GM23338 (cell line): ENCODE measurements at places on chromosomes 3 and 15. TPM values are rescaled to one million over a fixed set of nuclear protein-coding genes. Genes with fewer than 3 reads are reported as not detected.

GRCh38 chr3:46883054-46883829 is 5.7 kb downstream of the PTH1R start:
- peak; percentile 66 for DNase-seq

DNA sequence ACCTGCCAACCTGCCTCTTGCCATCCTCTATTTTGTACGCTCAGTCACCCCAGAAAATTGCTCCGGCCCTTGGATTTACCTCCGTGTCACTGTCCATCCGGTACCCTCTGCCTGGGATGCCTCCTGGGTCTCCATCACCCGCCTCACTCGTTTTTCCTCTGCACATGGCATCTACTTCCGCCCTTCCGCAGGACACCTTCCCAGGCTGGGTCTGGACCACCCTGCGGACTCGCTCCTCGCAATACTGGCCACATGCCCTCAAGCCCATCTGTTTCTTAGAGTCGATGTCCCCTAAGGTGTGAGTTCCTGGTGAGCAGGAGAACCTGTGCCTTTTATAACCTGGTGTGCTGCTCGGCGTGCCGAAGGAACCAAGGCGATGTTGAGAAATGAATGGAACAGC is 58.5 kb downstream of the APBA2 start:
- DNase-seq, result no peak

The TERC gene
- total RNA-seq, result 206 and 432 TPM in 2 replicates

GRCh38 chr3:101631098-101631796 is 45.7 kb downstream of the ZBTB11 start:
- DNase-seq, result no peak

The NUSAP1 gene
- total RNA-seq, result 126 and 150 TPM in 2 replicates

- DNase-seq, result peak; percentile 8
Observed at GRCh38 chr15:49984436-49984835, 134.6 kb downstream of the ATP8B4 start.

DNA sequence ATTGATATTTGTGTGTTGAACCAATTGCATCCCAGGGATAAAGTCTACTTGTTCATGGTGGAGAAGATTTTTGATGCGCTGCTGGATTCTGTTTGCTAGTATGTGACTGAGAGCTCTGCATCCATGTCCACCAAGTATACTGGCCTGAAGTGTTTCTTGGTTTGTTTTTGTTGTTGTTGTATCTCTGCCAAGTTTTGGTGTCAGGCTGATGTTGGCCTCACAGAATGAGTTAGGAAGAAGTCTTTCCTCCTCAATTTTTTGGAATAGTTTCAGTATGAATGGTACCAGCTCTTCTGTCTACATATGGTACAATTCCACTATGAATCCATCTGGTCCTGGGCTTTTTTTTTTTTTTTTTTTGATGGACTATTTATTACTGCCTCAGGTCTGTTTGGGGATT is 50.9 kb upstream of the OSTN start:
- no peak for DNase-seq

- DNase-seq, result peak; percentile 54
Observed at GRCh38 chr15:57565311-57565710, 26.4 kb upstream of the MYZAP start.

The SLC24A1 gene
- total RNA-seq, result 4.5 and 6.1 TPM in 2 replicates

DNA sequence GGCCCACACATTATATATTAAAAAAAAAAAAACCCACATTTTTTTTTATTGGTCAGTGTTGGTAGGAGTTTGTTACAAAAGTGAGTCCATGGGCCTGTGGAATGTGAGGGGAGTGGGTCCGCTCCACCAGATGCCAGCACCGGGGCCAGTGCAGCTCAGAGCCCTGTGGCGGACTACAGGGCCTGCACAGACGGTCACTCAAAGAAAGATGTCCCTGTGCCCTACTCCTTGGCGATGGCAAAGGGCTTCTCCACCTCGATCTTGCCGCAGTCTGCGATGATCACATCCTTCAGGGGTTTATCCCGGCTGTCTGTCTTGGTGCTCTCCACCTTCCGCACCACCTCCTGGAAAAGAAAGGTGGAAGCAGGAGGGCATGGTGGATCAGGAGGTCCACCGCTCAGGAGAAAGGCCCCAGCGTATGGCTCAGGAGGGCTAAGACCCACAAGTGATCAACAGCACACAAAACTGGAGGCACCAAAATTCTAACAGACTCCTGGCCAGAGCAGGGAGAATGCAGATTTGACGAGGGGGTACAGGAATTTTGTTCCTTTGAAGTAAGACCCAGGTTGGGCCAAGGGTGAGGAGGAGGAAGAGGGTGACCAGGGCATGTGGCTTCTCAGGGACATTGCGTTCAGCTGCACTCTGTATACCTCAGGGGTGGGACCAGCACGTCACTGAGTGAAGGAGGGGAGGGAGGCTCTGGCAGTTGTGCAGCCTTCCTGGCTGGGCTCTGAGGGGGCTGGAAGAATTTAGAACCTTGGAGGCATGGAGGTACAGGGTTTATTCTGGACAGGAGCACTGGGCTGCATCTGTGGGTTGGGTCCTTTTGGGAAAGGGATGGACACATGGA is 4.5 kb downstream of the SNX22 start:
- DNase-seq, result no peak

The ERICH6 gene
- total RNA-seq, result not detected in 2 replicates
